ENCODE measurements at places on chromosomes 2 and 18. TPM values are rescaled to one million over a fixed set of nuclear protein-coding genes. Genes with fewer than 3 reads are reported as not detected.

The IL1F10 gene
- not detected for total RNA-seq

The AQP12B gene
- total RNA-seq: not detected

The NT5DC4 gene
- total RNA-seq: not detected

The ARHGAP15 gene
- total RNA-seq: 8.9 TPM

The ADGRF3 gene
- total RNA-seq: 0.21 TPM

The C2orf49 gene
- 20.5 TPM for total RNA-seq

The PAX3 gene
- not detected for total RNA-seq

The ANKRD53 gene
- not detected for total RNA-seq

The ARID5A gene
- total RNA-seq: 52.4 TPM

The TUBB8B gene
- not detected for total RNA-seq

The PLB1 gene
- 2.9 TPM for total RNA-seq

The ACMSD gene
- total RNA-seq: not detected

The NEURL3 gene
- not detected for total RNA-seq

The POTEI gene
- total RNA-seq: not detected

The PHOSPHO2 gene
- total RNA-seq: 8.9 TPM

The DNAJC5G gene
- total RNA-seq: 3.9 TPM

The CDK15 gene
- 0.55 TPM for total RNA-seq

The WDFY1 gene
- total RNA-seq: 112 TPM

The ABCG5 gene
- total RNA-seq: not detected

The GAL3ST2 gene
- total RNA-seq: 0.29 TPM

The GALNT5 gene
- not detected for total RNA-seq

The SLC4A5 gene
- 15.1 TPM for total RNA-seq

The TMEM178A gene
- total RNA-seq: 3.1 TPM

The MROH2A gene
- not detected for total RNA-seq

The ALLC gene
- total RNA-seq: not detected

The REG3G gene
- 0.35 TPM for total RNA-seq

The GNAL gene
- total RNA-seq: 16.1 TPM

The ALS2 gene
- total RNA-seq: 27.2 TPM
